Activated CD4-positive, alpha-beta memory T cell treated with anti-CD3 and anti-CD28 coated beads, Interleukin-2, amount 10 ng/mL, durations not matched to agents 7 days and 5 days (primary cell): ENCODE measurements at places on chromosomes 16 and 17. TPM values are rescaled to one million over a fixed set of nuclear protein-coding genes. Genes with fewer than 3 reads are reported as not detected.

The GABARAPL2 gene
- total RNA-seq = 84.9 TPM

The PHB1 gene
- 103 TPM for total RNA-seq

The DNAJA2 gene
- 61.2 TPM for total RNA-seq

The TBC1D3 gene
- not detected for total RNA-seq

DNA sequence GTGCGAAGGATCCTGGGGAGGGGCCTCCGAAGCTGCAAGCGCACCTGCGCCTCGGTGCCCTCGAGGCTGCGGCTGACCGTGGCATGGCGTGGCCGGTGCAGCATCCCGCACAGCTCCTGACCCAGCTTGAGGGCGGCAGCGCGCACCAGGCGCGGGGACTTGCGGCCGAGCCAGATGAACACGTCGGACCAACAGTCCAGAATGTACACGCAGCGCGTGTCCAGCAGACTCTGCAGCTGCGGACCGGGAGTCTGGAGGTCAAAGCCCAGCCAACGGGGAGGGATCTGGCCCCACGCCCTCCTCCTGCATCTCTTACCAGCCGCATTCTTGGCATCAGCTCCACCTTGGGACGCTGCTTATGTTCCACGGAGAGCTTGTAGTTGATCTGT lies 10.9 kb downstream of the FLII start:
- no peak overlapping the region for H3K4me3 ChIP-seq
- DNase-seq = no peak
- H3K4me1 ChIP-seq = peaks cover 3% of the 10 kb centered on the region
- H3K27me3 ChIP-seq = no peaks in the 10 kb centered on the region
- H3K27ac ChIP-seq = no peak overlapping the region

DNA sequence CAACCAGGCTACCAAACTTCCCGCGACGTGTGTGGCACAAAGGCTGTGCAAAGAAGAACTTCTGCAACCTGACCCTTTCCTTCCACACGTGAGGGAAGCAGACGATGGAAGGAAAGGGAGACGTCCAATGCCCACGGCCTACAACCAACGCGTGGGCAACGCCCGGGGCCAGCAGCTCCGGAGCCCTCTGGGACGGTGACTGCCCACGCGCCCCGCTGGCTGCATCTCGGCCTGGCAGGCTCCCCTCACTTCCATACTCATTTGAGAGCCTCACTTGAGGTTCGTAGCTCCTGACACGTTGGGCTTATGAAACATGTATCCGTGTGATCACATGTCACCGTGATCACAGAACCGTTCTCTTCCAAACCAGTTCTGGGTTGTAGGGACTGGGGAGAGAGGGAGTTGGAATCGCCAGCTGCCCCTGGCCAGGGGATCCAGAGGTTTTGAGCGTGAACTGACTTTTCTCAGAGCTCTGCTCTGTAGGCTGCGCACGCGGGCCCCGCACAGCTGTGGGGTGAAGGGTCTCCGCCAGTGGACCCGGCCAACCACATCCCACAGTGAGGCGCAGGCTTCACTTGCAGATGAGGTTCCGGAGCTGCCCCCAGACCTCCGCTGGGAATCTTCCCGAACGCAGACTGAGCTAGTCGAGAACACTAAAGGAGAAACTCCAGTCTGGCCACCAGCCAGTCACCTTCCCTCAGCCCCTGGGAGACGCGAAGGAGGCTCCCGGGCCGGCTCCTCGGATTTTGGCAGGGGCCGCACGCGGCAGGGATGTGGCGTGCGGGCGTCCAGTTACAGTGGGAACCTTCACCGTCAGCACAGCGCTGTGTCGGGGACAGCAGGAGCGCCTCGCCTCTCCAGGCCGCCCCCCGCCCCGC lies 1.0 kb downstream of the LMF1 start:
- peak overlapping the region; percentile 47 for H3K27ac ChIP-seq
- H3K27me3 ChIP-seq = peaks cover 7% of the 10 kb centered on the region
- DNase-seq = peak; percentile 24
- peaks cover 34% of the 10 kb centered on the region for H3K4me1 ChIP-seq
- peak overlapping the region; percentile 75 for H3K4me3 ChIP-seq
- peaks cover 34% of the 10 kb centered on the region for H3K36me3 ChIP-seq

DNA sequence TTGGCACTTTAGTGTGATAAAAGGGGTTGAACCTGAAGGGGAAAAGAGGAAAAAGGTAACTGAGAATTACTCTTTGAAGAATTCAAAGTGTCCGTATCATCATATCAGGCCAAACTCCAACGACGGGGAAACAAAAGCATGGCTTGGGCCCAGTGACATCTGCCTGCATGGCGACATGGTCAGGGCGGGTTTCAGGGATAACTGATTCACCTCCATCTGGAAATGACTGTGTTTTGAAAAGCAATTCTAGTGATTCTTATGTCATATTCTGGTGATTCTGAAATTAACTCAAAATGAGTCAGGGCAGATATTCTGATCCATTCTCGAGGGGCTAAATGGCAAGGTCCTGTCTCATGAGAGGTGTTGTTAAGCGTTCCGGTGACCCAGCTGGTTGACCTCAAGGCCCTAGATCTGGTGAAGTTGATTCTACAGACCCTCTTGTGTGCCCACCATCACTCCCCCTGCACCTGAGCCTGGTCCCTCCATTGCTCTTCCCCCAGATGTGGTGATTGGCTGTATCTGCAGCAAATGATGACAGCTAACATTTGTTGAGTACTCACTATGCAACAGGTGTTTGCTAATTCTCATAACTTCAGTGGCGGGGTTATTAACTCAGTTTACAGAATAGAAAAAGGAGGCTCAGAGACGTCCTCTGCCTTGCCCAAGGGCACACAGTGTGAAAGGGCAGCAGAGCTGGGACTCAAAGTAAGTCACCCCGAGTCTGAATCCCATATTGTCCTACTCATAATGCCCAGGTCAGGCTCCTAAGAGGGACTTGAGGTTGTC lies 251.8 kb downstream of the MAF start:
- no peaks in the 10 kb centered on the region for H3K27me3 ChIP-seq
- no peak overlapping the region for H3K27ac ChIP-seq
- H3K36me3 ChIP-seq = no peaks in the 10 kb centered on the region
- H3K4me1 ChIP-seq = peaks cover 4% of the 10 kb centered on the region

- no peaks in the 10 kb centered on the region for H3K27me3 ChIP-seq
- peaks cover 46% of the 10 kb centered on the region for H3K4me1 ChIP-seq
- peaks cover 16% of the 10 kb centered on the region for H3K36me3 ChIP-seq
- DNase-seq = peak; percentile 26
Observed at GRCh38 chr16:69188236-69188549, 1.2 kb downstream of the SNTB2 start.

GRCh38 chr16:67105246-67105645 lies 4.5 kb upstream of the PHAF1 start:
- no peak for DNase-seq
- peaks cover 9% of the 10 kb centered on the region for H3K4me1 ChIP-seq
- no peaks in the 10 kb centered on the region for H3K27me3 ChIP-seq
- peaks cover 15% of the 10 kb centered on the region for H3K36me3 ChIP-seq

GRCh38 chr16:85296859-85297660 lies 184.8 kb upstream of the CIBAR2 start:
- H3K27me3 ChIP-seq = no peaks in the 10 kb centered on the region
- no peaks in the 10 kb centered on the region for H3K36me3 ChIP-seq
- peak; percentile 56 for DNase-seq

- no peak overlapping the region for H3K27ac ChIP-seq
- DNase-seq = no peak
- no peak overlapping the region for H3K4me3 ChIP-seq
- no peaks in the 10 kb centered on the region for H3K36me3 ChIP-seq
- no peaks in the 10 kb centered on the region for H3K4me1 ChIP-seq
Observed at GRCh38 chr17:12624211-12624610, 41.5 kb upstream of the MYOCD start.

DNA sequence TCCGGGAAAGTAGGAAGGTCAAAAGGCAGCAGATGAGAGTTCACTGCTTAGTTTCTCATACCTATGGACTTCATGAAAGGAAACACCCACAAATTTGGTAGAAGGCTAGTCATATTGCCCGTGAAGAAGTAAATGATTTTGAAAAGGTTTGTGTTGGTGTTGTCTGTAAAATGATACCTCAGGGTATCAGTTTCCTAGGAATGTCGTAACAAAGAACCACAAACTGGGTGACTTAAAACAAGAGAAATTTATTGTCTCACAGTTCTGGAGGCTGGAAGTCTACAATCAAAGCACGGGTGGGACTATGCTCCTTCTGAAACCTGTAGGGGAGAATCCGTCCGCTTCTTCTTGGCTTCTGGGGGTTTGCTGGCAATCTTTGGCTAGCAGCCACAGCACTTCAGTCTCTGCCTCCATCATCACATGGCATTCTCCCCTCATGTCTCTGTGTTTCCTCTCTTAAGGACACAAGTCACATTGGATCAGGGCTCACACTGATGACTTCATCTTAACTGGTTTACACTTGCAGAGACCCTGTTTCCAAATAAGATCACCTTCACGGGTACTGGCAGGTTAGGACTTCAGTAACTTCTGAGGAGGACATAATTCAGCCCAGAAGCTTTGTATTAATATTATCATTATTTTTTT lies 2.0 kb upstream of the NAE1 start:
- H3K27me3 ChIP-seq = no peaks in the 10 kb centered on the region
- H3K27ac ChIP-seq = no peak overlapping the region
- H3K36me3 ChIP-seq = peaks cover 13% of the 10 kb centered on the region
- DNase-seq = no peak
- peaks cover 30% of the 10 kb centered on the region for H3K4me1 ChIP-seq
- no peak overlapping the region for H3K4me3 ChIP-seq

- H3K27ac ChIP-seq = peak overlapping the region; percentile 90
- H3K27me3 ChIP-seq = no peaks in the 10 kb centered on the region
- no peaks in the 10 kb centered on the region for H3K36me3 ChIP-seq
Observed at GRCh38 chr17:60392845-60393702, 1.1 kb upstream of the USP32 start.

- H3K36me3 ChIP-seq = no peaks in the 10 kb centered on the region
- peaks cover 6% of the 10 kb centered on the region for H3K4me1 ChIP-seq
- no peak overlapping the region for H3K27ac ChIP-seq
Observed at GRCh38 chr16:68519225-68519745, 19.8 kb upstream of the ZFP90 start.

DNA sequence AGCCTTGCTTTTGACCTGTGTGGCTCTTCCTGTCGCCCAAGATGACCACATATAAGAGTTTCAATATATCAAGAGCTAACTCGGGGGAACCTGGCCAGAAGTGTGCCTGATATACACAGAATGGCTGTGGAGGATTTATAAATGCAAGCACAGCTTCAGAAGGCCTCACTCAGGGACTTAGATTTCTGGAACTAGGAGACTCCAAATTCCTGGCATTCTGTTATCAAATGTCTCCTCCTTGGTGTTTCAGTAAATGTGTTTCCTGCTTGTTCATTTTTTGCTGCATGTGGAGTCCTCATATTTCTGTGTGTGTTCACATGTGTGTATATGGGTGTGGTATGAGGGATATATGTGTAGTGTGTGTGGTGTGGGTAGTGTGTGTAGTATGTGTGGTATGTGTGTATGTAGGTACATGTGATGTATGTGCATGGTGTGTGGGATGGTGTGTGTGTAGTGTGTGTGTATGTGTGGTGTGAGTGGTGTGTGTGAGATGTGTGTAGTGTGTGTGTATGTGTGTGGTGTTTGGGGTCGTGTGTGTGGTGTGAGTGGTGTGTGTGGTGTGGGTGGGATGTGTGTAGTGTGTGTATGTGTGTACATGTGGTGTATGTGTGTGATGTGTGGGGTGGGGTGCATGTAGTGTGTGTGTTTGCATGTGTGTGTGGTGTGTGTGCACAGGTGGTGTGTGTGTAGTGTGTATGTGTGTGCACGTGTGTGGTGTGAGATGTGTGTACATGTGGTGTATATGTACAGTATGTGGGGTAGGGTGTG lies 981 bp upstream of the CD300H start:
- no peak for DNase-seq
- no peak overlapping the region for H3K4me3 ChIP-seq
- H3K36me3 ChIP-seq = no peaks in the 10 kb centered on the region
- peaks cover 16% of the 10 kb centered on the region for H3K4me1 ChIP-seq
- no peak overlapping the region for H3K27ac ChIP-seq

DNA sequence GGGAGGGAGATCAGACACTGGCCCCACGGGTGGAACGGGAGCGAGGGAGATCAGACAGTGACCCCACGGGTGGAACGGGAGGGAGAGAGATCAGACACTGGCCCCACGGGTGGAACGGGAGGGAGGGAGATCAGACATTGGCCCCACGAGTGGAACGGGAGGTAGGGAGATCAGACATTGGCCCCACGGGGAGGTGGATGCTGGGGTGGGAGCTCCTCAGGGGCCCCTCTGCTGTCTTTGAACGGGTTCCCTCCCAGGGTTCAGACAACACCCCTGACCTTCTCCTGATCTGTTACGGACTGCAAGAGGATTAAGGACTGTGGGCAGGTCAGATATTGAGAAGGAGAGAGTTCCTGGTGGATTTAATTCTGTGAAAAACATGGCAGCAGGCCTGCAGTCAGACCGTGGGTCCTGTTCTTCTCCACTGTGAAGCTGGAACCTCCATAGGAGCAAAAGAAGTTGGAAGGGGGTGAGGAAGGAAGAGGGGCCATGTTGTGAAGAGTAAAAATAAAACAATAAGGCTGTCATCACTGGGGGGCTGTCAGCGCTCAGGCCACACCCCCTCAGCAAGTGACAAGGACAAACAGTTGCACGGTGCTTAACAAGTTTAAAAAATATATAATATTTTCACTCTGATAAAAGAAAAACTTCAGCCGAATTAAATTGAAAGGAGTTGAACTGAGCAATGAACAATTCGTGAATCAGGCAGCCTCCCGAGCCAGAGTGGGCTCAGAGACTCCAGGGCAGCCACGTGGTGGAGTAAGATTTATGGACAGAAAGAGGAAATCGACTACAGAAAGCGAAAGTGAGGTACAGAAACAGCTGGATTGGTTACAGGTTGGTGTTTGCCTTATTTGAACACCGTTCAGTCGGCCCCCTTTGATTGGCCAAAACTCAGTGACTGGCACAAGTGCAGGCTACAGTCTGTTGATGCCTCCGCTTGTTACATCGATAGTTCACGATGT lies 348.7 kb upstream of the TNRC6C start:
- H3K4me1 ChIP-seq = peaks cover 24% of the 10 kb centered on the region
- H3K4me3 ChIP-seq = peak overlapping the region; percentile 26
- DNase-seq = peak; percentile 72
- peaks cover 5% of the 10 kb centered on the region for H3K27me3 ChIP-seq

- H3K4me3 ChIP-seq = no peak overlapping the region
- no peaks in the 10 kb centered on the region for H3K36me3 ChIP-seq
- H3K4me1 ChIP-seq = no peaks in the 10 kb centered on the region
- DNase-seq = no peak
- H3K27me3 ChIP-seq = no peaks in the 10 kb centered on the region
Observed at GRCh38 chr16:49216593-49216992, 65.0 kb downstream of the CBLN1 start.

- peaks cover 14% of the 10 kb centered on the region for H3K4me1 ChIP-seq
- no peak for DNase-seq
- peaks cover 39% of the 10 kb centered on the region for H3K36me3 ChIP-seq
- H3K27ac ChIP-seq = no peak overlapping the region
- H3K27me3 ChIP-seq = no peaks in the 10 kb centered on the region
- H3K4me3 ChIP-seq = no peak overlapping the region
Observed at GRCh38 chr17:81249223-81250040, 10.3 kb downstream of the NDUFAF8 start.

DNA sequence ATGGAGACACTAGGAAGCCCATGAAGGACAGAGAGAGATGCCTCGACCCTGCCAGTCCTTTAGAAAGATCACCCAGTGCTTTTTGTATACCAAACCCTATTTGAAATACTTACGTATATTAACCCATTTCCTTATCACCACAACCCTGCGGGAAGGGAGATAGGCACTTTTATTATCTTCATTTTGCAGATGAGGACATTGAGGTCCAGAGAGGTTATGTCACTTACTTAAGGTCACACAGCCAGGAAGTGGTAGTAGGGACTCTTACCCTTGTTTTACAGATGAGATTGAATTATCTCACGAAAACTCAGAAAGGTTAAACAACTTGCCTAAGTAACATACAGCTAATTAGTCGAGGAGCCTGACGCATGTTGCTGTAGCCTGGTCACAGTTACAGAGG lies 38.2 kb downstream of the IL4R start:
- H3K4me3 ChIP-seq = no peak overlapping the region
- H3K27ac ChIP-seq = no peak overlapping the region
